ENCODE measurements at places on chromosomes 1 and 21.

DNA sequence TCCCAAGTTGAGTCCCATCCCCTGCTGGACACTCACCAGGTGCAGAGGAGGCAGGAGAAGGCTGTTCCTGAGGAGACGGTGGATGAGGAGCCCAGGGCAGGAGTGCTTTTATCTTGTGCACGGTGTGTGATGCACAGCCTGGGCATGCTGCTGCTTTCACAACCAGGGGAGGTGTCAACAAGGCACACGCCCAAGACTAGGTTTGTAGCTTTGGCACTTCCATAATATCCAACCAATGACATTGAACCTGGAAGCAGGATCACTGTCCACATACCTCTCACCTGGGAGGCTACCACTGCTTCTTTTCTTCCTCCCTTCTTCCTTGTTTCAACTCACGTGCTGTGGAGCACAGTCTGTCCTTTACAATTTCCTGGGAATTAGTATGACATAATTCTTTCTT, at the start of gene LCE3D:
Gene LCE3D, minus strand, starts transcription at position 84 of the 400 bp plus-strand sequence. CDS start 580 bp downstream, outside the sequence.
- no peak for DNase-seq

DNA sequence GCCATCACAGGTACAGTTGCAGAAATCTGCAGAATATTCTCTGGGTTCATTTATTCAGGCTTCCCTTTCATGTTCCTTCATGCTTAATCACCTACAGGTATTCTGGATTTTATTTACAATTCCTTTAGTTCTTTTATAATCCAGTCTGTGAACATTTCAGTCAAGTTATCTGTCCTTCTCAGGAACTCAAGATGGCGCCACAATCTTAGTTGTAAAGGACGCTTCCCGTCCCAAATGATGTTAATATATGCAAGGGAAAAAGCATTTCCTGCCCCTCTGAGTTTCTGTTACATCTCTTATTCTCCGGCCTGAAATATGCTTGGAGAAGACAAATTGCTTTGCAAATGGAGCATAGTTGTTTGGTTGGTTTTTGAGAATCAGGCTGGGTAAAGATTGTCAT, 19.3 kb downstream of the F3 start:
- DNase-seq: peak; percentile 74

DNA sequence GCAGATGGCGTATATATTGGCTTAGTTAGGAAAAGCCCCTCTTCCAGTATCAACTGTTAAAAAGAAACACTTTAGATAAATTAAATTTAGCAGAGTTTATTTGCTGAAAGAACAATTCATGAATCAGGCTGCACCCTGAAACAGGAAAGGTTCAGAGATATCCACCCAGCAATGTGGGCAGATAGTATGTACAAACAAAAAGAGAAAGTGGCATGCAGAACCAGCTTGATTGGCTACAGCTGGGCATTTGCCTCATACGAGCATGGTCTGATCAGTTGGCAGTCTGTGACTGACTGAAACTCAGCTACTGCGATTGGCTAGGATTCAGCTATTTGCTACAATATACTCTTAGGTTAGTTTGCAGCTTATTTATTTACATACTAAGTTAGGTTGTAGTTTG, 98.2 kb downstream of the ZC3H11B start:
- DNase-seq: no peak

DNA sequence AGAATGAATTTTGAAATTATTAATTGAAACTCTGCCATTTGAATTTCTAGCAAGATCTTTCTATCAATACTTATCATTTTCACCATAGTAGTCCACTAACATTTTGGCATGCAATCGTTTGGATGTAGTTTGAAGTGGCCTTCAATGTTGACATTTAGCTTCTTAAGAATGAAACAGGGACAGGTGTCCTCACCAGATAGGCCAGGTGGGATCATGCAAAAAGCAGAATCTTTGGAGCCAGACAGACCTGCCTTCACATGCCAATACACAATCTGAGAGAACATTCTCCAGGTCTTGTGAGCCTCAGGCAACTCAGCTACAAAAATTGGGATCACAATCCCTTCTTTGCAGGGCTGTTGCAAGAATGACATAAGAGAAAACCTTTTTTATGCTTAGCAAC, 18.3 kb upstream of the HSPA13 start:
- DNase-seq: no peak

Measured in suppressor macrophage treated with lipopolysaccharide for 1 hour (primary cell).